ENCODE measurements at places on chromosomes 6 and 20.

- DNase-seq, result peak; percentile 45
Measured at GRCh38 chr6:50850223-50851048, 31.8 kb downstream of the TFAP2B start.

GRCh38 chr20:2508631-2509467 lies at the start of gene ZNF343:
Gene ZNF343, minus strand, starts transcription at chr20:2508915. Its CDS starts 15,020 bp downstream, at chr20:2493895.
- DNase-seq, result peak; percentile 90

DNA sequence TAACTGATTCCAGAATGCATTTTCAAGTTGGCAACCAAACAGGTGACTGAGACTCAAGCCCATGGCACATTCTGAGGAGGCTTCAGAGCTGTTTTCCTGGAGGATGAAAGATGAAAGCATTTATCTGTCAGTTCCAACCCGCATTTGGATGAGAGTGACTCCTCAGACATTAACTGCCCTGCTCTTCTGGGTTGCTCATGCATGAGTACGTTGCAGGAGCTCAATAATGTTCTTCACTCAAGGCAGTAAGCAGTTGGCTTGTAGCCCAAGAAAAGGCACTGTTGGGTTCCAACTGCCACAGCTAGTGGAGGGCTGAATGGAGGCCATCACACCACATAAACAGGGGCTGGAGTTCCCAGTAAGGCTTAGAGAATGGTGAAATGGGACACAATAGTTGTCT lies 155.3 kb downstream of the FUT9 start:
- DNase-seq, result no peak

DNA sequence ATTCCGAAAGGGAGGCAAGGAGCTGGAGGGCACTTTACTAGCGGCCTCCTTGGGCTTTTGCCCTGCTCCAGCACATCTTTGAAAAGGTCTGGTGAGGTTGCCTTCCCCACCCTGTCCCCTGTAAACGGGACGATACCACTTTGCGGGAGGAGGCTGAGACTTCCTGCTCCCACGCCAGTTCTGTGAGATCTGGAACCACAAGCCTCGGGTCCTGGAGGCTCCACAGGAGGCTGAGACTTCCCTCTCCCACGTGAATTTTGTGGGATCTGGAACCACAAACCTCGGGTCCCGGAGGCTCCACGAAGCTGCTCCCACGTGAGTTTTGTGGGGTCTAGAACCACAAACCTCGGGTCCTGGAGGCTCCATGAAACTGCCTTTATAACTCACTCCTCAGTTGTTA lies 209.3 kb downstream of the DLL1 start:
- no peak for DNase-seq

DNA sequence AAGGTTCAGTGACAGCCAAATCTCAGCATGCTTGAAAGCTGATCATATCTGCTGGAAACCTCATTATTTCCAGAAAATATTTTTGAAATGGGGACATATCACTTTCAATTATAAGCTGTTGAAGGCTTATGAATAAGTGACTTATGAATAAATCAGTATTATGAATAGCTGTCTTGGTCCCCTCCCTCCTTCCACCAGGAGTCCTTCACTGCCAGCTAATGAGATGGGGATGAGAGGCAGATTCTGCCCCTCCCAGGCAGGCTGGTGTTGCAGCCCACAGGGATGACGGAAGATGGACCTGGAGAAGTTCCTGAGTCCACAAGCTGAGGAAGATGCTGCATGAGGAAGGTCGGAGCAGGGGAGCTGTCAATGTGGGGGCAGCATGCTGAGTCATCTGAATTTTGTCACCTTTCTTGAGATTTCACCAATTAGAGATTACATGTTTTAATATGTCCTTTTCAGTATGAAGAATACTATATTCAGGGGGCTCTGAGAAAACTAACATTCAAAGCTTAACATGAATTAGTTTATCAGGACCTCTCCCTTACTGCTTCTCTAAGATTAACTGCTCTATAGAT lies 112.2 kb downstream of the DTNBP1 start:
- DNase-seq, result no peak

DNA sequence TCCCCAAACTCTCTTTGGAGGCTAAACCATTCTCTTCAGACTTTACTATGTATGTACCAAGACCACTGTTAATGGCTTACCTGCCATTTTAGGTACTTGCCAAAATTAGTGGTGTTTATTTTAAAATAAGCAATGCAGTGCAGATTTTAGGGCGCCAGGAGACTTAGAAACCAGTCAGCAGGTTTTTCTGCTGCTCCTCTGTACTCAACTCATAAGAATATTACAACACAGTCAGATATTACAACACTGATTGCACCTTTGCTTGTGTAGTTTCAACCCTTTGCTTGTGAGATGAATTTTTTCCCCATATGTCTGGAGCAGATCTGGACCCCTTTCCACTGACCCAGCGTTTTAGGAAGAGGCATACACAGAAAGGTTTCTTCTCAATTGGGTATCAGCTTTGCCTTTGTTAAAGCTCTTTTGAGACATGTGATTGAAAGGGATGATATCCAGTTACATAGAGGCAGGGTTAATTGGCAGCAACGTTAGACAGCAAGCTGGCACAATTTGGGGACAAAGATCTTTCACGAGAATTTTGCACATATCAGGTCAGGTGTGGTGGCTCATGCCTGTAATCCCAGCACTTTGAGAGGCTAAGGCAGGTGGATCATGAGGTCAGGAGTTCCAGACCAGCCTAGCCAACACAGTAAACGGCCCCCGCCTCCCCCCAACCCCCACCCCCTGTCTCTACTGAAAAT lies 6.2 kb downstream of the TTPAL start:
- no peak for DNase-seq

DNA sequence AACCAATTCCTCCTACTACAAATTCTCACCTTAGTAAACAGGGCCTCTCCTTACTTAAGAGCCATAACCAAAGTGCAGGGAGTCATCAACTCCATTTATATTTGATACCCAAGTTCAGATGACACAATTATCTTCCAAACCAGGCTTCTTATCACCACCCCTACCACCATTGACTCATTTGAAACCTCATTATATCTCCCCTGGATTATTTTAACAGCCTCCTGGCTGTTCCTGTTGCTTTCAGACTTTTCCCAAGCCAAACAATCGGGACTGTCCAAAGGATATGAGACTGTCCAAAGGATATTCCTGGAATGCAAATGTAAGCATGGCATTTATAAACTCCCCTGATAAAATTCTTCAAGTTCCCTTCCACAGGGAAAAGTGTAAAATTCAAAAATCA lies 394.3 kb downstream of the MAFB start:
- no peak for DNase-seq

DNA sequence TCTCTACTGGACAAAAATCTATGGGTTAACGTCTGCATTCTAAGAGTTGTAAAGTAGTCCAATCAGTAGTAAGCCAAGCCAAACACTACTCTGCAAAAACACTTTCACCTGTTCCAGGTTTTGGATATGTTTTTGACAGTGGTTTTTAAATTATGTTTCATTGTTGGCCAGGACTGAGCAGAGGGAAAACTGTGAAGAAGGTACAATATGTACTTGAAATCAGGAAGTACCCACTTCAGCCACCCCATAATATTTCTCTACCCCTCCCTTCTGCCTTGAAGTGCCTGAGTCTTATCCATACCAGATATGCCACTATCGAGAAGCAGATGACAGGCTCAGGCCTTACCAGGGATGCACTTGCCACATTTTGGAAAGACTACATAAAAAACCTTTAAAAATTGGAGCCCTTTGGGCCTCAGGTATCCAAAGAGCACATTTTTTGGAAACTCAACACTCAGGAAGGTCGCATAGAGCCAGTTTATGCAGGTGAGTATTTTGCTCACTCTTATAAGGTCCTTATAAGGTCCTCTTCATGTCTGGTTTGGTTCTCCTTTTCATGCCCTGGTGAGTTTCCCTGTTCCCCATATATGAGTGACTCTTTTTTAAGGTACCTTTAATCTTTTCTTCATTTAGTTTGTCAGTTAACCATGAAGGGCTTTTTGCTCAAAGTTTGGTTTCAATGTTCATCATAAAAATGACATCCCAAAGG lies 859.3 kb upstream of the FLRT3 start:
- no peak for DNase-seq

- peak; percentile 75 for DNase-seq
Measured at GRCh38 chr6:141562186-141562811, 570.4 kb upstream of the GJE1 start.

GRCh38 chr20:953742-954141 lies 37.6 kb upstream of the ANGPT4 start:
- no peak for DNase-seq

DNA sequence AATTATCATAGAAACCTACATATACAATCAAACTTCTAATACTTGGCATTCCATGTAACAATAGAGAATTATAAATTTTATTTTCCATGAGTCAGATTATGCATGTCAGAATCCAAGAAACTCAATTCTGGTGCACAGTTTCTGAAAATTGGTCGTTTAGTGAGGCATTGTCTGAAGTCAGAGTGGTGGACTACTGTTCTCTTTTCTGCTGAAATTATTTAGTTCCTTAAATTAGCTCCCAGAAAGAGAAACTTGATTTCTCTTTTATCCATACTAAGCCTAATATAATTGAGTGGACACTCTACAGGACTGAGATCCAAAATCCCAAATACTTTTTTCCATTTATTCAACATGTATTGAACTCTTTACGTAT lies 265.5 kb downstream of the ALDH8A1 start:
- no peak for DNase-seq

DNA sequence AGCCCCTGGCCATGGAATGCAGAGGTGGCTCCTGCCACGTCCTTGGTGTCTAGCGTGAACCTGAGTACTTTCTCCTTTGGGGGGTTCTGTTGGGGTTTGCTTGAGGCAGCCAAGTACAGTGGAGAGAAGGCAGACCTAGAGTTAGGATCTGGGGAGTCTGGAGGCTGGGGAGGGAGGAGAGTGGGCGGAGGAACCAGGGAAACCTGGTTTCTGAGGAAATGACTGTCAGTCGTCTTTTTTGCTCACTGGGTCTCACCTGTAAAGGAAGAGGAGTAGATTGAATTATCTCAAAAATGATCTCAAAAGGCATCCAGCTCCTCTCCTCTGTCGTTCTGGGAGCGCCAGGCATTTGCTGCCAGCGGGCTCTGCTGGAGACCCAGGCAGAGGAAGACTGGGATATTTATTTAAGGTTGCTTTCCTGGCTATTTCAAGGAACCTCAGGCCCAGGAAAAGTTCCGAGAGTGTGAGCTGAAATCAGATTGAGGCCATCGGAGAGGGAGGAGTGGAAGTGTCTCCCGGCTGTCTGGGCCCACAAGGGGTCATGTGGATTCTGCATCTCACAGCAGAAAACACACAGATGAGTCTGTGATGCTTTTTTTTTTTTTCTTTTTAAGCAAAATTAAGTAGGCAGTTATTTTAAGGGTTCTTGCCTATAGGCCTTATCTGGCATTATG lies 16.1 kb downstream of the EPB41L1 start:
- no peak for DNase-seq

DNA sequence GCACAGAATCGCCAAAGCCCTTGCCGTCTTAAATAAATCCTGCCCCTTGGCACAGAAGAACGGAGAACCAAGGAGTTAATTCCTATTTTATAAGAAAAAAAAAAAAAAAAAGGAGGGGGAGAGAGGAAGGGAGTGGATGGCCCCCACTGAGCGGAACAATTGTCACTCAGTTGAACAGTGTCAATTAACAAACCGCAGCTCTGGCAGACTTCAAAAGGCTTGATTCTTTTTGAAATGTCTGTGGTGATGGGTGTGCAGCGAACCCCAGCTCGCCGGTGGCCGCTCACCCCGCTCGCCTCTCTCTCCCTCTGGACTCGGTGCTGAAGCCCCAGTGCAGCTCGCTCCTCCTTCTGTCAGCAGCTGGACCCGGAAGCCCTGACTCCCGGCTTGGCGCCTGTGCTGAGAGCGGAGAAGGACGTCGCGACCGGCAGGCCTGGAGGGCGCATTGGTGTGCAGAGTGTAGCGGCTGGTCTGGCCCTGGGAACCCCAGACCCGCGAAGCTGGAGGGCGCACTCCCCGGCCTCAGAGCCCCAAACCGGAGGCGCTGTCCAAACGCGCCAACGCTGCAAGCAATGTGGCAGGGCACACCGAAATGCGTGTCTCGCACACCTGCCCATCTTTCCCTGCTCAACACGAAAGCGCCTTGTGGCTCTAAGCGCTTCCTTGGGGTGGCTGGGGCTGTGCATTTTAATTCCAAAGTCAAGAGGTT lies 3.4 kb downstream of the LINC00237 start:
- DNase-seq, result peak; percentile 39

- DNase-seq, result no peak
Measured at GRCh38 chr6:15218401-15218800, 27.5 kb upstream of the JARID2 start.

GRCh38 chr6:5623769-5624168 lies 362.5 kb downstream of the FARS2 start:
- no peak for DNase-seq

DNA sequence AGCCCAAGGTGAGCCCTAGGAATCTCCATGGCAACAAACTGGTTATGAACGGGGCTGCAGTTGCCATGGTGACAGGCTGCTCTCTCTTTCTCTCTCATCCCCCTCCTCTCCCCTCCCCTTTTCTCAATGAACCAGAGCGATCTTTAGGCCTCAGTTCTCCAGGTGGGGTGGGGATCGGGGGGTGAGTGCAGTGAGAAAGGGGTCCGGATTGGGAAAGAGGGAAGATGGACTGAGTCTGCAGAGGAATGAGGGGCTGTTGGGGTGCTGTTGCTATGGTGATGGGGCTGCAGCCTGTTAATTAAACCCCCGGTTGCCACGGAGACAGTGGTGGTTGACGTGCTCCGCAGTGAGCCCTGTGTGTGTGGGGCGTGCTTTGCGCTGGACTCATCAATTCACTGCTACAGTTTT lies 3.6 kb upstream of the SLC12A5 start:
- DNase-seq, result no peak

DNA sequence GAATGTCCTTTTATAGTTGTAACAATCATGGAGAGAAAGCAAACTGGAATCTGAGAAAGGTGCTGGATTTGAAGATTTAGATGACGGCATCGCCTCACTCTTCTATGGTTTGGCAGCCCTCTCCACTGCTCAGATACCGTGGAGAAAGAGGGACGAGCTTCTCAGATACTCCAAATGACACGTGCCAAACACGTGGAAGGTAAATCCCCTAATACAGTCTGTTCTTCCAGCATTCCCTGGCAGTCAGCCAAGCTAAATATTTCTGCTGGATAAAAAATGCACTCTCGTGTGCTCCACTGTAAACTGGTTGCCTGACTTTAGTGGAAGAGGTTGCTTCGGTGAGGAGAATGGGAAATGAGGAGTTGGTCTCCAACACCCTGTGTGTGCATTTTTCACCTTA lies 16.7 kb upstream of the PRDM1 start:
- DNase-seq, result no peak

- no peak for DNase-seq
Measured at GRCh38 chr20:50920997-50921396, 10.2 kb downstream of the ADNP start.

- no peak for DNase-seq
Measured at GRCh38 chr6:115873901-115874300, 186.8 kb downstream of the FRK start.

DNA sequence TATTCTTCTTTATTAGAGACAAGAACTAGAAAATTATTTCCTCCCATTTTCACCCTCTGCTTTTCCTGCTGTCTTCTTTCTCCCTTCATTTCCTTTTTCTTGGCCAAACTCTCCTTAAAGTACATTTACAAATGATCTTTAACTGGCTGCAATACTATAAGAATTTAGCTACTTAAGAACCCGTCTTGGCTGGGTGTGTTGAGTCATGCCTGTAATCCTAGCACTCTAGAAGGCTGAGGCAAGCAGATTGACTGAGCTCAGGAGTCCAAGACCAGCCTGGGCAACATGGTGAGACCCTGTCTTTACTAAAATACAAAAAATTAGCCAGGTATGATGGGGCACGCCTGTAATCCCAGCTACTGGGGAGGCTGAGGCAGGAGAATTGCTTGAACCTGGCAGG lies 39.3 kb upstream of the SRPK1 start:
- DNase-seq, result no peak
